T1000 (cell line): ENCODE measurements at places on chromosomes 5 and 9.

- no peak for DNase-seq
Measured at GRCh38 chr5:179769271-179769670, 24.5 kb upstream of the LTC4S start.

DNA sequence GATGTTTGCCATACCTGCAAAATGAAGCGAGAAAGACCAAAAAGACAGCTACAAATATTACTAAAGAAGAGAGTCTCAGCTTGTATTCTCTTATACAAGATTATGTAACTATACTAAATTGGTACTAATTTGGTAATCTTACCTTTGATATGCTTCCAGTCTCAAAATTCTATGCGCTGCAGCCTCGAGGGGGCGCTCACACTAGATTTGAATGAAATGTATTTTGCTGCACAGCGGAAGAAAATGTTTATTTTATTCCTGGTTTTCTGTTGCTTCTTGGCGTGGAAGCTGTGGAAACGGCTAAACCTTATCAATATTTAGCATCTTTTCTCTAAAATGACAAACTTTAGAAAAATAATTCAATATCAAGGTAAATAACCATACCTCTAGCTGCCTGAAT, 267.0 kb upstream of the NUDT12 start:
- no peak for DNase-seq

DNA sequence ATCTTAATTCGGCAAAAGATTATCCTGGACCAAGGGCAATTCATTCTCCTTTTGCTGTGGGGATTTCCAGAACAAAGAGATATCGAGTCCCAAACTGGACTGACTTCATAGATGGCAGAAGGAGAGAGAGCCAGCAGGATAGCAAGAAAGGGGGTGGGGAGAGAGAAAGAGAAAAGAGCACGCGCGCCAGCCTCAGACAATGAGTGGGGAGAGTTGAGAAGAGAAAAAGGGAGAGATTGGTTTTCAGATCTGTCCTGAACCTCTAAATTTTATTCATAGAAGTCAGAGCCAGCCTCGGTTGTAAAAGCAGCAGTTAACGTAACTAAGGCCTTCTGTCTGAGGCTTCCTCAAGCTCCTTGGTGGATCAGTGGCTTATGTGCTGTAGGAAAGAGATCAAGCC, 55.3 kb upstream of the ALDH1B1 start:
- DNase-seq, result no peak

DNA sequence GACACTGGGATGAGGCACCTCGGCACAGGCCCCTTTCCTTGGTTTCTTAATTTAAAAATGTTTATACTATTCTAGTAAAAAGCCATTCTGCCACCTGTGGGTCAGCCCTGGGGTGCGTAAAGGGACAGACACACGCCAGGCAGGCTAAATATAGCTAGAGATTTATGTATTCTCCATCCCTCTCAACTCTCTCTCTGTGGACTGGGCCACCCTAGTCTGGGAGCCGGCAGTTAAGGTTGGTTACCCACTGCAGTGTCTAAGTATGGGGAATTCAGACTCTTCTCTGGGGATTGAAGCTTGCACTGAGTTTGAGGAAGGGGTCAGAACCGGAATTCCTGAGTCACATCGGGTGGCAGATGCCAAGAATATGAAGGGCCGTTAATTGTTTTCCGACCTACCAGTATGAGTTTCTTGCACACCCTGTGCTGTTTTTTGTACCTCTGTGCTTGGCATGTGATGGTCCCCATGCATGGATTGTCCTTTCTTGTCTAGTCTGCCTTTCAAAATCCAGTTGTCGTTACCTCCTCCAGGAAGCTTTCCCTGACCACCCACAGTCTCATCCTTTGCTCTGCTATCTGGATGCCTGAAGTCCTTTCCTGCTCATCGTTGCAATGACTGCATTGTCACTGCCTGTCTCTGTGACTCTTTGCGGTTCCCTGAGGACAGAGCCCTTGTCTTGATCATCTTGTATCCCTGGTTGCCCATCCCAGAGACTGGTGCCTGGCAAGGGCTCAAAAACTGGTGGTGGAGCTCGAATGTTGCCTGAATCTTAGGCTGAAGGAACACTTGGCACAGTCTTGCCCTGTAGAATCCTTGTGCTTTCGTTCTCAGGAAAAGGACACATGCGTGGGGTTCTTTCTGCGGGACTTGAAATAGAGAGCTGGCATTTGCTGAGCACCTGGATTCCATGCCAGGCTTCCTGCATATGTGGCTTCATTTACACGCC, 2.1 kb downstream of the NEURL1B start:
- DNase-seq, result no peak

DNA sequence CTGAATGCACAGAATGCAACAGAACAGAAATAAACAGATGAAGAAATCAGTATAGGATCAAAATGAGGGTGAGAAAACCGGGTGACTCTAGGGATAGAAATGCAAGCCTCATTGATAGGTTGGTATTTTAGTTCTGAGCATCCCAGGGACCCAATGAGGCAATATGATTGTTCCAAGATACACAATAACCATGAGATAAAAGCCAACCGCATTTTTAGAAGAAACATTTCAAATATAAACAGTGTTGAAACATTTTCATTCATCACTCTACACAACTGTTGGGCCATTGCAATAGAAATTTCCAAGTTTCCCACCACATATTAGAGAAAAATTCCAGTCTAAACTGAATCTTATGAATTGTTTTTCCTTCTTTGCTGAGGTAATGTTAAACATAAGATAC, 452.3 kb upstream of the PTGER4 start:
- DNase-seq, result no peak

- no peak for DNase-seq
Measured at GRCh38 chr5:150556859-150557508, 49.1 kb downstream of the NDST1 start.

- no peak for DNase-seq
Measured at GRCh38 chr9:64773491-64773931, 511.5 kb downstream of the FOXD4L5 start.

DNA sequence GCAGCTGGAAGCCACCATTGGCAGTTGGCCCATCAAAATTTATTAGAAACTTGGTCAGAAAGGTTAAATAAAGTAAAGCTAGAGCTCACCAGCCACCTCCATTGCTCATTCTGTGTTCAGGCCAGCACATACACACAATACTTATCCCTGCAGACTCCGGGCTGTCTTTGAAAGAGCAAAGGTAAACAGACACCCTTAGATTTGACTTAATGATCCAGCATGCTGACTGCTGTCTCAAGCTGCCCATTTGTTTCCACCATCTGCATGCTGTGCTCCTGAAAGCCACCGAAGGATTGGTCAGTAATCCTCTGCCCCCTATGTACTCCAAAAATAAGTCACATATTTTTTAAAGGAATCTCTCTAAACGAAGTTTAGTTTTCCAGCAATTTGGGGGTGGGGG, 1059.8 kb upstream of the DMAC1 start:
- no peak for DNase-seq

- DNase-seq, result no peak
Measured at GRCh38 chr9:1473956-1474634, 423.9 kb downstream of the DMRT2 start.

- no peak for DNase-seq
Measured at GRCh38 chr9:81902626-81903025, 25.6 kb upstream of the SPATA31D4 start.

DNA sequence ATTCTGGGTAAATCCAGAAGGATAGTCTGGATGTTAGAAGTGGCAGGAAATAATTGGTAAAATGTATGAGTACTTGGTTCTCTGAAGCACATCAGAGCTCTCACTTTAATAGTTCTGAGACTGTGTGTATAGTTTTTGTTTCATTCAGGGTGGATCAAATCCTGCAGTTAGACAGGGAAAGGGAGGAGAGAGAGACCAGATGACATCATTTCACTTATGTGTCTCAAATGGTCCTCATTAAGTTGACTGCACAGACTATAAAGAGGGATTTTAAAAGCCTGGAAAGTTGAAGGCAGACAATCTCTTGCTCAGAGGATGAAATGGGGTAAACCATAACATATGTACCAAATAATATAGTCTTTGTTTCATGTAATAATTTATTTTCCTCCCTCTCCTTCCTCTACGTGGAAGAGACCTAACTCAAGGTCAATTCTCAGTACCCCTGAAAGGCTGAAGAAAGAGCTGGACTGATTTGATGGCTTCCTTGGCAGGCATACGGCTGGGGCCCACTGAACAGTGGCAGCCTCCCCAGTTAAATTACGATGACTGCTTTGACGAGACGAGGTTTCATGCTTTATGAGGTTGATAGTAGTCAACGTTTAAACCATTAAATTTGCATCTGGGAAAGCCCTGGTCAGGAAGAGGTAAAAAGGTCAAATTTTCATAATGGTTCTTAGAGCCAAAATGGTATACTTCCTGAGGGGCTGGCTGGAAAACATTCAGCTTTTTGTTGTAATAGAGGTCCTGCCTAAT, 395.1 kb upstream of the RPS23 start:
- no peak for DNase-seq

GRCh38 chr5:59003641-59004040, 420.8 kb downstream of the RAB3C start:
- no peak for DNase-seq

- no peak for DNase-seq
Measured at GRCh38 chr5:2761921-2762488, 10.5 kb upstream of the IRX2 start.

- no peak for DNase-seq
Measured at GRCh38 chr5:14438195-14438606, 143.4 kb upstream of the OTULINL start.

- DNase-seq, result no peak
Measured at GRCh38 chr5:149073213-149073612, 10.4 kb upstream of the SH3TC2 start.

GRCh38 chr5:39648848-39649227, 224.1 kb upstream of the DAB2 start:
- DNase-seq, result no peak

DNA sequence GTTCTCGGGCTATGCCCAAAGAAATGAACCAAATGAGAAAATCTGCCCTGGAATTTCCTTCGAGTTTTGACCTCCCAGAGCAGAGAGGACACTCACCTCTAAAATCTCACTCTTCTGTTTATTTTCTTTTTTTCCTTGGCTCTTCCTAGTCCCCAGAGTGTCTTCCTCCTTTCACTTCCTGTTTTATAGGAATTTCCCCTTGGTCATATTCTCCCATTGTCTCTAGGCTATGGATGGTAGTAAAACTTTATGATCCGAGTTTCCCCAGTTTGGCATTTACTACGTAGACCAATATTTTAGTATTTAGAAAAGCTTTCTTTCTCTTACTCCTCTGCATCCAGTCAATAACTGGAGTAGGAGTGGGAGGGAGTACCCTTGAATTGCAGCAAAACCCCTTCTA, 354.5 kb upstream of the ZNF608 start:
- no peak for DNase-seq

GRCh38 chr9:75083188-75083970, 4.6 kb downstream of the NMRK1 start:
- DNase-seq, result no peak

DNA sequence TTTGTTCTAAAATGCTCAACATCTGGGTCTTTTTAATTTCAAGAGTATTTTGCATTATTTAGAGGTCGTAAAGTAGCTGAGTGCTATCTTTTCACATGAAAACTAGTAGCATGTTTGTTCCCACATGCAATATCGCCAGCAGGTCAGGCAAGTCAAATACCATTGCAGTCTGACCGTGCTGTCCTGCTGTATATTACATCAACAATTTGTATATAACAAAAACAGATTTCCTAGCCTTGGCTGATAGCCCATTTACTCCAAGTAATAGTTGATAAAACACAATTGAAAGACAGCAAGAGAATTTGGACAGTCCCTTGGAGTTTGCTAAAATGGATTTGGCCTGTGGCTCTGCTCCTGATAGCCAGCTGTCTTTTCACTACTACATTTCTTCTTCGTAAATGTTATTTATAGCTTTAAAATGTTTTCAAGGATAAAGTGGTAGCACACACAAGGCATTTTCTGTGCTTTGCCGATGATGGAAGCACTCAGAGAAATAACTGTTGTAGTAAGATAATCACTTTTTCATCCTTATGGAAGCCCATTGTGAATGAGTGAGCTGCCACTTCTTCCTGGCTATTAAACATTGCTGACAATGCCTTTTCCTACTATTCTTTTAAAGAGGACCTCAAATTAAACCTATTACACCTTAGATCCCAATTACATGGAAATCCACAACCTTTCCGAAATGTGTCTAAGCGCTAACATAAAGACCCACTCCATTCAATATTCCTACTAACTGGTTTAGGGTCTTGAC, 992.1 kb downstream of the MAT2B start:
- DNase-seq, result no peak

DNA sequence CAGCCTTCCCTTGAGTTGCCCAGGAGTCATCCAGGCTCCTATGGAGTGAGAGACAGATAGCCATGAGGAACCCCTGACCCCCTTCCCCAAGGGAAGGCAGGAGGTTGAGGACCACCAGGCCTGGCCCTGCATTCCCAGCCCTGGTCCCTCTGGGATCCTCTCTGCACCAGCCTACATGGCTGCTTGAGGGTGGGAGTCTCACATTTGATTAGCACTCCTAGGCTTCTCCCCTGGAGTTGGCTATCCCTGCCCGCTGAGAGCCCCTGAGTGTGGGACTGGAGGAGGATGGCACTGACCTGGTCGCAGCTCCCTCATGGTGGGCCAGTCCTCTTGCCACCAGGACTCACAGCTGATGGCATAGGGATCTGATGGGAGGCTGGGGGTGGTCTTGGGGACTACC, 46.7 kb downstream of the SAR1B start:
- no peak for DNase-seq

GRCh38 chr9:89353989-89354388, 35.7 kb downstream of the SECISBP2 start:
- DNase-seq, result no peak

GRCh38 chr5:14773588-14773987, 98.0 kb downstream of the ANKH start:
- DNase-seq, result no peak

DNA sequence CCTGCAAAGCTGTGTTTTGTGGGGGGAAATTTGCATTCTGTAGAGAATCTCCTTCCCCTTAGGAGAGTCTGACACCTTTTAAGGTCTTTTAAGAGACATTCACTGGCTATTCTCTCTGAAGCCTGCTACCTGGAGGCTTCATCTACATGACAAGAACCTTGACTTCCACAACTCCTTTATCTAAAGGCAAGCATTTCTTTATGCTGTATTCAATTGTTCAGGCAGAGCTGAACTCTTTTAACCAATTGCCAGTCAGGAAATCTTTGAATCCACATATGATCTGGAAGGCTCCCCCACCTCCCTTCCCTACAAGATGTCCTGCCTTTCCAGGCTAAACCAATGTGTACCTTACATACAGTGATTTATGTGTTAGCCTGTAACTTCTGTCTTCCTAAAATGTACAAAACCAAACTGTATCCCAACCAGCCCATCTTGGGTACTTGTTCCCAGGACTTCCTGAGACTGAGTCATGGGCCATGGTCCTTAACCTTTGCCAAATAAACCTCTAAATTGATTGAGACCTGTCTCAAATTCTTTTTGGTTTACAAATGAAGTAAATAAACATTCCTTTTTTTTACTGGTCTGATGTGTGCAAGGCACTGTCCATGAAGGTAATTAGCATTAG, 9.9 kb downstream of the C9orf85 start:
- DNase-seq, result no peak

DNA sequence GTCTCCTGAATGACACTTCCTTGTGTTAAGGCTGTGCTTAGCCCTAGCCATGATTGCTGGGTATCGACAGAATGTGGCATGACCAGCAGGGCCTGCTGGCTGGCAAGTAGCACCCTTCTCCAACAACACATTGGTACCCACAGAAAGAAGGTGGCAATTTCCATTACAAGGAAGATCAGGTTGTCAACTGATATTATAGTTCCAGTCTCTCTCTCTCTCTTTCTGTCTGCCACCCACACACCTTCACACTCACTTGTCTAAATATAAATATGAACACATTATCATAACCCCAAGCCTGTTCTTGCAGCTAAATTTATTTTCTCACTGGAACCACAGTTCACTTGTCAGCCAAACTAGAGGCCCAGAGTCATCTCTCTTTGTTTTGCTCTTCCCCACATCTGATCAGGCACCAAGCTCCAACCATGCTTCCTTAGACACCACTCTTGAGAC, 408.1 kb upstream of the PIK3R1 start:
- no peak for DNase-seq
